ENCODE measurements at places on chromosomes 11 and 22.

GRCh38 chr11:45383224-45383623 is 97.1 kb upstream of the SYT13 start:
- DNase-seq: no peak

DNA sequence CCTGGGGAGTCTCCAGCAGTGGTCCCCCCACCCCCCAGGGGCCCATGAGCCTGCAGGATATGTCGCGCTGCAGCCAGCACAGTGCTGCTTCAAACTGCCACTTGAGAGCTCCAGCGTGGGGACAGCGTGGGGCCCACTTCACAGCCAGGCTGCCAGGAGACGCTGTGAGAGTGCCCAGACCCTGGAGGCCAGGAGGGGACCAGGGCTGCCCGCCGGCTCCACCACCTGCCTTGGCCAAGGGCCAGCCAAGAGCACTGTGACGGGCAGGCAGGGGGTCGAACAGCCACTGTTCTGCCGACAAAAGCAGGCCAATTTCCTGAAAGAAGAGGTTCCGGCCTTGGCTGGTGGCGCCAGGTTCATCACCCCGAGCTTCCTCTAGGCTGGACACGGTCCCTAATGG is 60.2 kb downstream of the FLRT1 start:
- no peak for DNase-seq

GRCh38 chr11:8083871-8084281 is 2.9 kb downstream of the TUB start:
- DNase-seq: no peak

GRCh38 chr11:34860034-34860433 is 56.1 kb downstream of the APIP start:
- DNase-seq: no peak

- no peak for DNase-seq
These were observed 18.0 kb upstream of the RAB38 start for GRCh38 chr11:88193278-88193677.

DNA sequence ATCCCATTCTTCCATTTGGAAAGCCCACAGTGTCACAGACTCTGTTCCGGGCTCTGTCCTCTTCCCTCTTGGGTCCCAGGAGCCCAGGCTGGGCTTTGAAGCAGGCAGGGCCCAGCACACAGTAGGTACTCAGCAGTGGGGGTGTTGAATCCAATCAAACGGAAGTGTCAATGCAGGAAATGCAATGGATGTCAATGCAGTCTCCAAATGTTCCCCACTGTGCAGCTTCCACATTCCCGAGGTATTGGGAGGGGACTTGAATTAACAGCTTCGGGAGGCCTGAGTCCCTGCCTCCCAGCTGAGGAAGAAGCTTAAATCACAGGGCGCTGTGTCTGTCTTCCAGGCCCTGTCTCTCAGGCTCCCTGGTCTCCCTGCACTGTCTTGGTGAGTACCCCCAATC is 21.8 kb upstream of the SMIM35 start:
- no peak for DNase-seq

GRCh38 chr22:32411829-32412592 is at the start of gene RTCB:
Gene RTCB, minus strand, starts transcription at chr22:32412247. Its CDS starts 91 bp downstream, at chr22:32412156.
- peak; percentile 85 for DNase-seq

GRCh38 chr22:38864361-38865191 is 7.4 kb downstream of the CBX6 start:
- DNase-seq: no peak

DNA sequence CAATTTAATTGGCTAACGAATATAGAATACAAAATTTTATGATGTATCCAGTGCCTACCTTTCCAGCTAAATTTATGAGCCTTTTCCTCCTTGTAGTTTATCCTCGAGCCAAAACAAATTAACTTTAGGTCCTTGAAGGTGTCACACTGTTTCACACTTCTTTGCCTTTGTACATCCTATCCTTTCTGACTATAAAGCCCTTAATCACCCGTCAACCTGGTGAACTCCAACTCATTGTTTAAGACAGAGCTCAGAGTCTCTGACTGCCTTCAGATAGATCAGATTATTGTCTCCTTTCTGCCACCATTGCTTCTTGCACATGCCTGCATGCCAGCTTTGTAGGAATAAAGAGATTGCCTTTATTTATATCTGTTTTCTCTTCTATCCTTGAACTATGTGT is 58.8 kb downstream of the CNTN5 start:
- DNase-seq: no peak

GRCh38 chr22:17797721-17798559 is 23.7 kb upstream of the BID start:
- DNase-seq: no peak

DNA sequence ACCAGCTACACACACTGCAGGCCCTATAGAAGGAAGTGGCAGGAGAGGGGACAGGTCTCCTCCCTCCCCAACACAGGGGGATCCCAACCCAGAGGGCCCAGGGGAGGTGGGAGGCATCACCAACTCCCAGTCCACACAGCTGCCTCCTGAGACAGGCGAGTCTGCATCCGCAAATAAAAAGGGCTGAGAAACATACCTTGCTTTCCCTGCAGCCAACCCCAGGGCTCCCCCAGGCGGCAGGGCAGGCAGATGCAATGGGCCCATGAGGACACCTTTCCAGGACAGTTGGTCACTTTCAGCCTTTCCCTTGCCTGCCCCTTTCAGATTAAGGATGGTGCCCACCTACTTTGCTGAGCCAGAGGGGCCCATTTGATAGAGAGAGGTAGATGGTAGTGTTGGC is 180.0 kb downstream of the BRD1 start:
- DNase-seq: no peak

GRCh38 chr22:36587289-36588154 is 58.6 kb upstream of the EIF3D start:
- no peak for DNase-seq

- DNase-seq: no peak
These were observed 143.2 kb upstream of the TRPC6 start for GRCh38 chr11:101726988-101727387.

DNA sequence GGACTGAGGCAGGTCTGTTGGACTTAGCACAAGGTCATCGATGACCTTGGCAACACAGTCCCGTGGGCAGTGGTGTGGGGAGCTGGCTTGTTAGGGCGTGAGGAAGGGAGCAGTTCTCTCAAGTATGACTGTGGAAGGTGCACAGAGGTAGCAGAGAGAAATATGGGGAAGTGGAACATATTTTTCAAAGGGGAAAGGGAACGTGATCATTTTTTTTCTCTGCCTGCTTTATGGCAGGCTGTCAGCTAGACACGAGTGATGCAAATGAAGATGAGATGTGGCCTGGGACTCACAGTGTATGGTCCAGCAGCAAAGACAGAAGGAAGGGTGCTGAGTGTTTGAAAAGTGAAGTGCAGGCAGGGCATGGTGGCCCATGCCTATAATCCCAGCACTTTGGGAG is 30.6 kb downstream of the ADAMTS8 start:
- no peak for DNase-seq

DNA sequence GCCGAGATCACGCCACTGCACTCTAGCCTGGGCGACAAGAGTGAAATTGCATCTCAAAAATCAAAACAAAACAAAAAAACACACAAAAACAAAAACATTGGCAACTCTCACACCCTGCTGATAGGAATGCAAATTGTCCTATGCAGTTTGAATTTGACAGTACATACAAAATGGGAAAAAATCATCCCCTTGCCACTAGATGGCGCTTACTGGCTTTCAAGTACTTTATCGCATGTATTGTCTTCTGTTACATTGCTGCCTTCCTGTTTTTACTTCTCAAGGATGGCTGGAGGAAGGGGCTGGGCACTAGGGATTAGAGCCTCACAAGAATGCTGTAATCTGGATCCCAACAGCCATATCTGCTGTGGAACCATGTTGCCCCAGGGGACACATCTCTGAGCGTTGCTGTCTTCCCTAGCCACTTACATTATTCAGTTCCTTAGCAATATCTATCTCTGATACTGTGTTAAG is 59.4 kb upstream of the A4GALT start:
- DNase-seq: peak; percentile 19

GRCh38 chr11:85123752-85124231 is 503.4 kb downstream of the DLG2 start:
- no peak for DNase-seq

GRCh38 chr11:57307666-57308270 is 17.0 kb downstream of the TNKS1BP1 start:
- DNase-seq: no peak

- DNase-seq: no peak
These were observed 8.4 kb downstream of the DAGLA start for GRCh38 chr11:61688365-61689163.

All from stimulated activated CD4-positive, alpha-beta T cell treated with anti-CD3 and anti-CD28 coated beads, TNF-alpha, amount 100 ng/mL, for 24 hours (primary cell).